Body of pancreas (tissue), 4 donors: ENCODE measurements at places on chromosomes 7 and 10.

- H3K27me3 ChIP-seq, result no peaks in the 10 kb centered on the region
- DNase-seq, result no peak
- peaks cover 6% of the 10 kb centered on the region for H3K4me1 ChIP-seq
- no peaks in the 10 kb centered on the region for H3K36me3 ChIP-seq
Observed at GRCh38 chr10:121281576-121281975, 316.7 kb downstream of the FGFR2 start.

DNA sequence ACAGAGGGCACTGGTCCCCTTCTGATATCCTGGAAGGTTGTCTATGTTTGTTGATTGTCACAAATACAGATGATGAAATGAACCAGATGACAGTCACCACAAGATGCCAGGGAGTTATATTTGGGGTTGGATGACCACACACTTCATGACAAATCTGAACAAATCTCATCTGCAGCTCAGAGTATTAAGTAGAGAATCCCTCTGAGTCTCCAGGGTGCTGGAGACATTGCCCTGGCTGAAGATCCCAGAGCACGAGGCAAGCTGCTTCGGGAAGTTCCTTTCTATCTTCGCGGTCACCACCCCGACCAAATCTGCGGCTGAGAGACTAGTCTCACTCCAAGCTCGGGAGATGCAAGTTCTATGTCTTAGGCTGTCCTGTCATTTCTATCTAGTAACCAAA, 9.0 kb downstream of the DENND2A start:
- no peak overlapping the region for H3K4me3 ChIP-seq
- no peaks in the 10 kb centered on the region for H3K36me3 ChIP-seq
- no peak overlapping the region for H3K27ac ChIP-seq
- no peak for DNase-seq
- no peaks in the 10 kb centered on the region for H3K4me1 ChIP-seq

DNA sequence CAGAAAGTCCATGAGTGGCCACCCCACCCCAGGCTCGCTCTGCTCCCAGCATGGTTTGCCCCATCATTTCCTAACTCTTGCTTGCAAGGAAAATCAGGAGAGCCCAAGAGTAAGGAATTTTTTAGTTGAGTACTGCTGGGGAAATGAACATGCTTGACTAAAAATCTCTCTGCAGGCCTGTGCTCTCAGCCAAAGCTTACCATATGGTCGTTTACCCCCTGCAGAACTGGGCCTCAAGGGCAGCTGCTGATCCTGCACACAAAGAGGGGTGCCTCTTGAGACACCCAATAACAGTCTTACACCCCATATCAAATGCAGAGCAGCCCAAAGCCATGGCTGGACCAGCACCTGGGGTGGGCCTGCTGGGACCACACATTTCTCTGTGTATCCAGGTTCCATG, 183.2 kb downstream of the CXCL12 start:
- no peak for DNase-seq
- H3K4me3 ChIP-seq, result no peak overlapping the region
- no peak overlapping the region for H3K27ac ChIP-seq
- H3K27me3 ChIP-seq, result no peaks in the 10 kb centered on the region
- H3K4me1 ChIP-seq, result no peaks in the 10 kb centered on the region
- no peaks in the 10 kb centered on the region for H3K36me3 ChIP-seq

DNA sequence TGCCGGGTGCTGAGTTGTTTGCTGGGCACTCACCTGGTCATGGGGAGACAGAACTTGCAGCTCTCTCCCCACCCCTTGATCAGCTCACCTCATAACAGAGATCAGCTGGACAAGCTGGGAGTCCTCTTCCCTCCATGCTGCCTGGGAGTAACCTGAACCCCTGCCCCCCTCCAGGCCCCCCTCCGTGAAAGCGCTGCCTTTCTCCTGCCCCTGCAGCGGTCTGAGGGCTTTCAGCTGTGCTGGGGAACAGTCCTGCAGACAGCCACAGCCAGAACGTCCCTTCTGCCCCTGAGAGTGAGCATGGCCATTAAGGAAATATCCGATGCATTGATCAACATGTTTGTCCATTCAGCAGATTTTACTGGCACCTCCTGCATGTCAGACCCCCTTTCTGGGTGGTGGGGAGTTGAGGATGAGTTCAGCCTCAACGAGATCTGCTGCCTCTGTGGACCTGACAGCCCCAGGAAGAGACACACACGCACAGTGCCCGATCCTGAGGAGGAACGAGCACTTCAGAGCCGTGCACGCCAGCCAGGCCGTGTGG, 4.5 kb downstream of the FAM20C start:
- no peak overlapping the region for H3K27ac ChIP-seq
- no peak overlapping the region for H3K4me3 ChIP-seq
- H3K4me1 ChIP-seq, result peaks cover 19% of the 10 kb centered on the region
- no peak for DNase-seq
- no peaks in the 10 kb centered on the region for H3K27me3 ChIP-seq

DNA sequence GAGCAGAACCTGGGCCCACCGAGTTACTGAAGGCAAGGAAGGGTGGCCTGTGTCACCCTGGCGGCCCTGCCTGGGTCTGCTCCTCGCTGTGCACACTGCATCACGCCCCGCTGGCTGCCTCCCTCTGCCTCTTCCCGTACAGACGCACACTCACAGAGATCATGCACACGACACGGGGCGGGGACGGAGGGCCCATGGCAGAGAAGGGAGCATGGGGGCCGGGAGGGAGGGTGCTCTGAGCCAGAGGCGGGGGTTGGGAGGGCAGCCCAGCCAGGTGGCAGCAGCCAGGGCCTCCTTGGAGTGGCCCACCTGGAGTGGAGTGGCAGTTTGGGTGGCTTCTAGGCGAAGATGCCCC, 16.6 kb downstream of the BUD23 start:
- H3K27ac ChIP-seq, result no peak overlapping the region
- no peak overlapping the region for H3K4me3 ChIP-seq
- H3K4me1 ChIP-seq, result no peaks in the 10 kb centered on the region
- H3K36me3 ChIP-seq, result no peaks in the 10 kb centered on the region

GRCh38 chr10:13001041-13001886, at the start of gene CCDC3:
TSS of gene CCDC3 (minus strand) at chr10:13001713. CDS start at chr10:13001570, 143 bp downstream.
- H3K4me1 ChIP-seq, result peaks cover 4% of the 10 kb centered on the region
- peak; percentile 37 for DNase-seq
- H3K36me3 ChIP-seq, result no peaks in the 10 kb centered on the region
- H3K4me3 ChIP-seq, result no peak within 1 kb of the TSS

GRCh38 chr10:132541601-132542011, 4.0 kb downstream of the INPP5A start:
- H3K27me3 ChIP-seq, result no peaks in the 10 kb centered on the region
- DNase-seq, result no peak
- no peak overlapping the region for H3K4me3 ChIP-seq
- no peaks in the 10 kb centered on the region for H3K36me3 ChIP-seq
- peak overlapping the region; percentile 17 for H3K27ac ChIP-seq

GRCh38 chr7:102914585-102914984, 1.8 kb downstream of the LRRC17 start:
- no peak overlapping the region for H3K27ac ChIP-seq
- no peak overlapping the region for H3K4me3 ChIP-seq
- no peaks in the 10 kb centered on the region for H3K36me3 ChIP-seq
- H3K4me1 ChIP-seq, result no peaks in the 10 kb centered on the region
- H3K27me3 ChIP-seq, result no peaks in the 10 kb centered on the region

DNA sequence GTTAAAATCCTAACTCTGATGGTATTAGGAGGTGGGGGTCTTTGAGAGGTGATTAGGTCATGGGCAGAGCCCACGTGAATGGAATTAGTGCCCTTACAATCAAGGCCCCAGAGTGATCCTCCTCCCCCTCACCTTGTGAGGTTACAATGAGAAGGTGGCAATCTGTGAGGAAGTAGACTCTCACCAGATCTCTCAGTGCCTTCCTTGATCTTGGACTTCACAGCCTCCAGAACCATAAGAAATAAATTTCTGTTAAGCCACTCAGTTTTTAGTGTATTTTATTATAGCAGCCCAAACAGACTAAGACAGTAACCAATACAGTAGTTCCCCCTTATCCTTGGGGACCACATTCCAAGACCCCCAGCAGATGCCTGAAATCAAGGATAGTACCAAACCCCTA, 32.0 kb downstream of the STRA8 start:
- H3K27ac ChIP-seq, result no peak overlapping the region
- DNase-seq, result no peak
- no peaks in the 10 kb centered on the region for H3K36me3 ChIP-seq

DNA sequence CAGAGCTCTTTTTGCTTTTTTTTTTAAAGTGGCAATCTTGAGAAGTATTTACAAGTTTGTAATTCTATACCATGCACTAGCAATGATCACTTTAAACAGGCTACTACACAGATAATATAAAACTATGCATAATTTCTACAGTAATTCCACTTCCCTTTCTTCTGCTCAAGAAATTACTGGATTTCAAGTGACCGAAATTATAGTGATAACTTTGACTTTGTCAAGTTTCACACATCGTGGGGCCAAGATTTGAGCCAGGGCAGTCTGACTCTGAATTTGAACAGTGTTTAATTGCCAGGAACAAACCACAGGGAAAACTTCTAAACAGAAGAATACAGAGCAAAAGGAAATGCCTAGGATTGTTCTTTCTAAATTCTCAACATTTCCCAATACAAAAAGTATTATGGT, 288.3 kb upstream of the MKLN1 start:
- H3K4me3 ChIP-seq, result no peak overlapping the region
- no peak overlapping the region for H3K27ac ChIP-seq
- H3K27me3 ChIP-seq, result no peaks in the 10 kb centered on the region
- peaks cover 19% of the 10 kb centered on the region for H3K4me1 ChIP-seq

DNA sequence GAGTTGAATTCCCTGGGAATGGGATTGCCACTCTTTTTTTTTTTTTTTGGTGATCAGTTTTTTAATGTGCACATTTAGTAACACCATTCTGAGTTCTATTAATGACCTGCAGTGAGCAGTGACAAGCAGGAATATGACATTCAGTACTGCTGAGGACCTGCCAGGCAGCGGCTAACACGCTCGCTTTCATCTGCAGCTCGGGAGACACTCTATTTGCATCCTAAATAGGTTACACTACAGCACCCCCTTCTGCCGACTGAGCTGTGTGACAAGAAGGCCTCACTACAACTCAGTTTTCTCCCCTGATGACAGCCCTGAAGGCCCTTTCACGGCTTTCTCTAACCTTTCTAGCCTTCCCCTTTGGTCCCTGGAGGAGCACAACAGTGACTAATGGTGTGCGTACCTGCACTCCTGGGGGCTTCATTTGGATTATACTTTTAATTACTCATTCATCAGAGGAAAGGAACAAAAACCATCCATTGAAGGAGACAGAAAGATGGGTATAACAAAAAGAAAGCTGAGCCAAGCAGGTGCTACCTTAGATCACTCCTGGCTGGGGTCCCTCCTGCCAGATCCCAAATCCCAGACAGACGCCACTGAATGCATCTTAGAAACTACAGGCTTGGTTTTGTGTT, 872.4 kb downstream of the LRMDA start:
- no peaks in the 10 kb centered on the region for H3K27me3 ChIP-seq
- H3K36me3 ChIP-seq, result no peaks in the 10 kb centered on the region
- H3K4me1 ChIP-seq, result peaks cover 38% of the 10 kb centered on the region
- no peak overlapping the region for H3K4me3 ChIP-seq
- DNase-seq, result peak; percentile 81
